ENCODE measurements at places on chromosomes 1 and 21.

GRCh38 chr1:32998997-32999396, 34.4 kb upstream of the RNF19B start:
- DNase-seq = no peak

DNA sequence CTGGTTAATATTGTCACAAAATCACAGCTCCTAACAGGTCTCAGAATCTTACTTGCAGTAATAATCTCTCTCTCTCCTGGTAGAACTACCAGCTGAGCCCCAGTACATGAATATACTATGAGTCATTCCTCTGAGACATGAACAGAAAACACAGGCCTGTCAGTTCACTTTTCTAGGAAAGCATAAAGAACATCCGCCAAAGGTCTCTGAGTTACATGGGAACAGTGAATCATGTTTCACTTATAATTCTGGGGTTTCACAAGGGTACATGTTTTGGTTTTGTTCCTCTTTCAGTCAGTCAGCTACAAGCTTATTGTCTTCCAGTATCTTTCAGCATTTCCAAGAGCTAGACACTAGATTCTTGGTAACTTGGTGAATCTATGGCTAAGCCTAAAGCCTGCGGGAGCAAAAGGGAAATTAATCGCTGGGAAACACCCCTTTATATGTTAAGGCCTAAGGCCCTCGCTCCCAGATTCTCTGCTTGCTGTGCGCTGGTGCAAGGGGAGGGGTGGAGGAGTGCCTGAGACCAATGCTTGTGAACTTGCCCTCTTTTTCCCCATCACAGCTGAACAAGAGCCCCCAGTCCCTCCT, 31.7 kb downstream of the IFNGR2 start:
- DNase-seq = peak; percentile 73

DNA sequence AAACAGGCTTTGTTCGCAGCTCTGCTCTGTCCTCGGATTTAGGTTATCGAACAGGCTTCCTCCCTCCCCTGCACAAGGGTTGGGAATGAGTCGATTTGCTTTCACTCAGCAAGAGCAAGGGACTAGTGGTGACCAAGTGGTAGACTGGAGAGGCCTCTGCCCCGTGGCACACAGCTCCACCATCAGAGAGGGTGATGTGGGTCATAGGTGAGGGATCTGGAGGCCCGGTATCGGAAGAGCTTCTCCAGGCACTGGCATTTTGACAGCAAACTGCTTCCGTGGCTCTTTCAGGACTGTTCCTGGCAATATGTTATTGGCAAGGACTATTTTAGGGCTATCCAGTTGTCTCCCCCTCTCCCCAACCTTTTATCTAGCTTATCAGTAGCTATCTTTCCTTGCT, 3.1 kb upstream of the ELF3 start:
- DNase-seq = no peak

DNA sequence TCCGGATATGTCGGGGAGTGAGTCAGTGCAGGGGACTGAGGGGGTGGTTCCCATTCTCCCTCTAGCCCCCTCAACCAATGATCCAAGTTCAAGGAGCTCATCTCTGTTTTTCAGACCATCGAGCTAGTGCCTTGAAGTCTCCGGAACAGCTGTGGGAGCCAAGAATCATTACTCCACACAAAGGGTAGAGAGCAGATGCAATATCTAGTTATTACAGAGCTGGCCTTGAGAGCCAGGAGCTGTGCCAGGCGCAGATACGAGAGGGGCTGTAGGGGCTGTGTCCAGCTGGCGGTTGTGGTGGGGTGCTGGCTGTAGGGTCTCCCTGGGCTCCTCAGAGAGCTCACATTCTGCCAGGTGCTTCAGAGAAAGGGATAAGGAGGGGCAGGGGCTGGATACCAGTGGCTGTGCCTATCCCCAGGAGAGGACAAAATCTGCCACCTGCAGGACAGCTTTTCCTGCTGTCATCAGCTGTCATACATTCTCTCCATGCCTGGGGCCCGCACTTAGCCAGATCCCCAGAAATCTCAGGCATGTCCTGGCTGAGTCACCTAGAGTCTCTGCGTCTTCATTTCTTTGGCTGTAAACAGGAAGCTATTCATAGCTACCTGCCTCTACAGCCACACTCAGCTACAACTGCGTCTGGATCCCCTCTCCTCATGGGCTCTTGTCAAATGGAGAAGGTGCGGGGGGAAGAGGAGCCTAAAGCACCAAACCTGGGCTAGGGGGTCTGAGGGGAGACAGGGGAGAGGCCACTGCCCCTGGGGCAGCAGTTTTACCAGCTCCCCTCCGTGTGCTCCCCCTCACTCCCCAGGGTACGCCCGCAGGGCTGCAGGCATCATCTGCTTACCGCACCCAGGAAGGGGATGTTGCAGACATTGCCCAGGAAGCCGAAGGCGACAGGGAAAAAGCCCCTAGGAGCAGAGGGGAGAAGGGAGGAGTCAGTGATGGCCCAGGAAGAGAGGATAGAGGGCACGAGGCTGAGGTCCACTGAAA, 2.4 kb upstream of the KISS1 start:
- no peak for DNase-seq

GRCh38 chr1:213120386-213120785, 69.3 kb downstream of the RPS6KC1 start:
- DNase-seq = no peak

- DNase-seq = peak; percentile 45
These were observed 13.5 kb downstream of the TRAF3IP3 start for GRCh38 chr1:209769171-209769904.

DNA sequence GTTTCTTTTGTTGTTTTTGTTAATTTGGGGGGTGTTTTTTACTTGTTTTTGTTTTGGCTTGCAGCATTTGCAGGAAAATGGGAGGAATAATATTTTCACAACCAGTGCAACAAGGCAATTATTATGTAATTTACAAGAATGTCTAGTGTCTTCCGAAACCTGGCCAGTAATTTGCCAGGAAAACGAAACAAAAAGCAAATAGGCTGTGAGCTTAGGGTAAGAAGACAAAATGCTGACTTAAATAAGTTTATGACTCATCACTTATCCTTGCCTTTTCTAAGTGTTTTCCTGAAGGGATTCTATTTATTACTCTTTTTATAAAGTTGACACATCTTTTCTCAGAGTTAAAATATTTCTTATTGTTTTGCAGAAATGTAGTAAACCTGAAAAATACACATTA, 49.8 kb downstream of the KCNT2 start:
- no peak for DNase-seq

- DNase-seq = no peak
These were observed 154.6 kb downstream of the C1orf94 start for GRCh38 chr1:34331020-34331926.

DNA sequence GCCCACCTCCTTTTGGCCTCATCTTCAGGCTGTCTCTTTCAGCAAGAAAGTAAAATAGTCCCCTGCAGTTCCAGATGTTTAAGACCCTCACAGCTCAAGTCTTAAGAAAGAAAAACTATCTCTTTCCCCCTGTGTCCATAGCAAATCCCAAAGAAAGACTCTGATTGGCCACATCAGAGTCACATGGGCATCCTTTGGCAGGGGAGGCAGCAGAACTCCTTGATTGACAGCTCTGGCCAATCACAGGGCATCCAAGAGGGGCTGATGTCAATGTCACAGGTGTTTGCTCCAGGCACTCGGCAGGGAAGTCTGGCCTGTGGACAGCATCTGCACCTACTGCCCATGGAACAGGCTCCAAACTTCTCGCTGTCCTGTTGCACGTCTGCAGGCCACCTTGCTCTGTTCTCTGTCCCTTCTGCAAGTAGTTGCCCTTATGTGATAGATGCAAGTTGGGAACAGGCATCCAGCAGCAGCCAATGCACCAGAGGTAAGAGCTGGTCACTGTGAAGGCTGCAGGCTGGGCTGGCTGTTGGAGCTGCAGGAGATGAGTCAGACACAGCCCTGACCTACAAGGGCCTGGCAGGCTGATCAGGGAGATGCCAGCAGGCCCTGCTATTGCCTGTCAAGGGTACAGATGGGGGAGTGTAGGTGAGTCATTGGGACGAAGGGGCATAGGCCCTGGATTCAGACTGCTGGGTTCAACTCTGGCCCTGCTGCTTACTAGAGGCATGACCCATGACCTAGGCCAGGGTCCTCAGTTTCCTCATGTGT, 96.8 kb upstream of the TMEM51 start:
- no peak for DNase-seq

DNA sequence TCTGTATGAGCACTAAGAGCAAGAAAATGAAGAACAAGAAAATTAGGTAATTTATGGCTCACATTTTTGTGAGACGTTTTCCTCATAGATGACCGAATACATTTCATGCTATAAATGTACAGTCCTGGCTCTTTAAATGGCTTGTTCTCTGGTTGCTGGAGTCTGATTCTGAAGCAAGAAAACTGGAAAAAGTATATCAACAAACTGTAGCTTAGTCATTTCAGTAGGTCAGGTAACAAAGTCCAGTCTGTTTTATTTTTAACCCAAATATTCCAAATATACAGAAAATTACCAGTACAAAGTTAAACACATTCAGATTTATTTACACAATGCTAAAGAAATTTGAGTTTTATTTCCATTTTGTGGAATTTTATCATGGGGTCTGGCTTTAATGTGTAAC, 2.5 kb upstream of the MYBPHL start:
- DNase-seq = no peak

DNA sequence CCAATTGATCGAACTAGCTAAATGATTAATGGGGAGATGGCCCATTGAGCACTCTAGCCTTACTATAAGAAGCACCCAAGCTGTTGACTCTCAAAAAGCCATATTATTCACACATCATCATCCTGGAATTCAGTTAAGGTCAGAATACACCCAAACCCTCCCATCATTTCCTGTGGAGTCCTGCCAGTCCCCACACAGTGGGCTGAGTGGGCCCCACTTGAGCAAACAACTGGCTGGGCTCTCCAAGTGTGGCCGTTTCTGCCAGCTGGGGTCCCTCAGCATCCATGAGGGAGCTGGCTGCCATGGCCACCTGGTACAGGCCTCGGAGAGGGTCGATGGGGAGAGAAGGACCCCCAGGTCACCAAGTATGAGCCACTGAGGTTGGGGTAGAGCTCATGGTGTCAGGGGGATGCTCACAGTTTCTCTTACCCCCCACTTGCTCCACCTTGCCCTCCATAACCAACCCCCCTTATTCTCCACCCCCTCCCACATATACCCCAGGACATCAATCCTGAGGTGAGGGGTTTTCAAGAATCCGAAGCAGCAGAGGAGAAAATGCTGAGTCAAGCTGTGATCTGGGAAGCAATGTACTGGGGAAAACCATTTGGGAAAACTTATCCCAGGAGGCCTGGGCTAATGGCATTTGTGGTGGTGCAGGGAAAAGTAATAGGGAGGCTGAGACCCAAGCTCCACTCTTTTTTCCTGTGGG, 60.3 kb downstream of the UBE2T start:
- no peak for DNase-seq

DNA sequence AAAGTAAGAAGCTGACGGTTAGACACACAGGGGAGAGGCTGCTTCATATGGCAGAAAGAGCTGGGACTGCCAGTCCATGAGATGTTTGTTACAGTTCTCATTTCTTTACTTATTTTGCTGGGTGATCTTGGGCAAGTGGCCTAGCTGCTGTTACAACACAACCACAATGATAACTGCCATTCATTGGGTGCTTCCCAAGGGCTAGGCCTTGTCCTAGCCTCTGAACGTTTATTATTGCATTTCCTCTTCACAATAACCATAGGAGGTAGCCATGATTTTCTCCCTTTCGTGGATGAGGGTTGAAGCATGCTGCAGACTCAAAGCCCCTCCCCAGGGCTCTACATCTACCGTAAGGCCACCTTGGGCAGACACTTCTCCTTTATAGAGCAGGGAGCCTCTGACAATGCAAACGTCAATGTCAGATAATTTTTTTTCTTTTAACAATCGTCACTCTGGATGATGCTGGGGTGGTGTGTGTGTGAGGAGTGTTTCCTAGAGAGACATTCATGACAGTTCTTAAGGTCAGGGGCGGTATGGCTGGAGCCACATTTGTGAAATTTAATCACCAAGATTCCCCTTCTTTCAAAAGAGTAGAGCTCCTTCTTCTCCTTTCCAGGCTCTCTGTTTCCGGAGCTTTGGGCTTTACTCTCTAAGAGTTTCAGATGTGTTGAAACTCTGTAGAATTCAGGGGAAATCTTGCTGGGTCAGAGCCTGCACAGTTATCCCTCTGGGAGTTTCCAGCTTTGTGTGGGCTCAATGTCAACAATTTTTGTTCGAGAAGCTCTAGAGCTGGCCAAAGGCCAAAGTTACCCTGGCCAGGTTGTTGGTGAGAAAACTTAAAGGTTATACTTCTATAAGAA, 138.5 kb upstream of the SGIP1 start:
- no peak for DNase-seq

GRCh38 chr21:19553919-19554615, 1150.5 kb upstream of the TMPRSS15 start:
- no peak for DNase-seq

DNA sequence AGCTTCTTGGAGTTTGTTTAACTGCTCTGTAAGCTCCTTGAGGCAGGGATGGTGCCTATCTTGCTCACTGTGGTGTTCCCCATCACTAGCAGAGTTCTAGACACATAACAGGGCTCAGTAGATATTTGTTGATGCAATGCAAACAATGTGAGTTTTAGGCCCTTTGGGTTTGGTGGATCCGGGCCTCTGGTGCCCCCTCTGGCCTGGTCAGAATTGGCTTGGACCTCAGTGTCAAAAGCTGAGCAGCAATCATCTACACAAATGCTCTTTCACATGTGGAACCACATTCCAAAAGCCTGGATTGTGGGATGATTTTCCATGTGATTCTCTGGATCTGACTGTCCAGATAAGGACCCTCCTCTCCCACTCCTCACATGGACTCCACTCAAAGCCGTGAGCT, 53.4 kb upstream of the BCAR3 start:
- no peak for DNase-seq

GRCh38 chr1:158813164-158813563, 18.0 kb upstream of the MNDA start:
- DNase-seq = no peak

GRCh38 chr1:94286864-94287437, 49.6 kb upstream of the ARHGAP29 start:
- DNase-seq = no peak

GRCh38 chr1:203447151-203447550, 28.5 kb upstream of the PRELP start:
- DNase-seq = no peak

- no peak for DNase-seq
These were observed 82.7 kb upstream of the ROR1 start for GRCh38 chr1:63690966-63691700.

- DNase-seq = no peak
These were observed 27.3 kb downstream of the STPG1 start for GRCh38 chr1:24386241-24386640.

DNA sequence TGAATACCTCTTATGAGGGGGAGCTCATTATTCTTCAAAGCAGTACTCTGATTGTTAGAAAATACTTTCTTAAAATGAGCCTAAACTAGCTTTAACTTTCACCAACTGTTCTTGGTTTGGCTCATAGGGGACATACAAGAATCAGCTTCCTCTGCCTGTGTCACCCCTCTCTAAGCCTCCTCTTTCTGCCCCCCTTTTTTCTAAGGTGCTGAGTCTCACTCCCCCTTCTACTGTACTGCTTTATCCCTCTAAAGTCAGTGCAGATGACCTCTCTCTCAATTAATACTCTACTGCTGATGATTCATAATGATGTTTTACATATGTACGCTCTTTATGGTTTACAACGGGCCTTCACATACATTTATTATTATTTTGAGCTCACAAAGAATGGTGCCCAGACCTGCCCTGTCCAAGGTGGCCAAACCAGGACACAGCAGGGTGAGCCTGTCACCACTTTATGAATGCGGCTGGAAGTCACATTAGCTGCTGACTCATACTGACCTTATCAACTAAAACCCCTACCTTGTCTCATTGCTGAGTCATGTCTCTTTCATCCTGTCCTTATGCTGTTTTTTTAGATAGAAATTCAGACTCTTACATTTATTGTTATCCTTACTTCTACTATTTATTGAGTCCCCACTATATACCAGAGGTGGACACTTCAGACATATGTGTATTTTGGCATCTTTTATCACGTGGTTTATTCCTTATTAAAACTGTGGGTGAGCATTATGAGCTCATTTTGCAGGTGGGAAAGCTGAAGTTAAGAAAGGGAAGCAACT, 126.9 kb downstream of the RNF220 start:
- no peak for DNase-seq

Data from GM19239 (cell line).